Suprapubic skin (tissue), 4 donors: ENCODE measurements at places on chromosomes 7 and 10. TPM values are rescaled to one million over a fixed set of nuclear protein-coding genes. Genes with fewer than 3 reads are reported as not detected.

DNA sequence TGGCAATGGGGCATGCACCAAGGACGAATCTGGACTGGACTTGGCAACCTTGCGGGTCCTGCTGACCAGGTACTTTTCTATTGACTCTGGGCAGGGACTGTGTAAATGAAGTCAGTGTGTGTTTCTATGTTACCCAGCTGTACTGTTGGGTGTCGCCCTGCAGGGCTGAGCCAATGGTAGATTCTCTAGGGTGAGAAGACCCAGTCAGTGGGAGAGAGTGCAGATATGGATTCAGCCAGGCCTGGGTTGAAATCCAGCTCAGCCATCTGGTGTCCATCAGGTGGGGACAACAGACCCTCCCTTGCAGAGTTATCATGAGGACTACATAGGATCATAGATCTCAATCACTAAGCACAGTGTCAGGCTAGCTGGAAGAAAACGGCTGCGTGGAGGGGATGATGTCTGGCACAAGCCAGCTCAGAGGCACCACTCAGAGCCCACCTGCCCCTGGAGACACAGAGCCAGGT, 4.9 kb upstream of the PPIF start:
- DNase-seq, result peak; percentile 44

- no peak for DNase-seq
Measured at GRCh38 chr7:81025360-81025759, 106.5 kb upstream of the SEMA3C start.

DNA sequence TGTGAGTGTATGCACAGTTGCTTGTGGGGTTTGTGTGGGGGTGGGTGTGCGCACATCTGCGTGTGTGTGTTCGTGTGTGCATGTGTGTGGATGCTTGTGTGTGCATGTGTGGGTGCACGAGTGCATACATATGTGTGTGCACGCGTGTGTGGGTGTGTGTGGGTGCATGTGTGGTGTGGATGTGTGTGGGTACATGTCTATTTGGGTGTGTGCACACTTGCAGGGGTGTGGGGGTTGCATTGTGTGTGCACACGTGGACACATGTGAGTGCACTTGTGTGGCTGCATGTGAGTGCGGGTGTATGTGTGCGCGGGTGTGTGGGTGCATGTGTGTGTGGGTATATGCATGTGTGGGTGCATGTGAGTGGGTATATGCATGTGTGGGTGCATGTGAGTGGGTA, 73.7 kb downstream of the NKX6-2 start:
- peak; percentile 34 for DNase-seq

GRCh38 chr10:97333601-97334369, 744 bp downstream of the FRAT2 start:
- peak; percentile 85 for DNase-seq

DNA sequence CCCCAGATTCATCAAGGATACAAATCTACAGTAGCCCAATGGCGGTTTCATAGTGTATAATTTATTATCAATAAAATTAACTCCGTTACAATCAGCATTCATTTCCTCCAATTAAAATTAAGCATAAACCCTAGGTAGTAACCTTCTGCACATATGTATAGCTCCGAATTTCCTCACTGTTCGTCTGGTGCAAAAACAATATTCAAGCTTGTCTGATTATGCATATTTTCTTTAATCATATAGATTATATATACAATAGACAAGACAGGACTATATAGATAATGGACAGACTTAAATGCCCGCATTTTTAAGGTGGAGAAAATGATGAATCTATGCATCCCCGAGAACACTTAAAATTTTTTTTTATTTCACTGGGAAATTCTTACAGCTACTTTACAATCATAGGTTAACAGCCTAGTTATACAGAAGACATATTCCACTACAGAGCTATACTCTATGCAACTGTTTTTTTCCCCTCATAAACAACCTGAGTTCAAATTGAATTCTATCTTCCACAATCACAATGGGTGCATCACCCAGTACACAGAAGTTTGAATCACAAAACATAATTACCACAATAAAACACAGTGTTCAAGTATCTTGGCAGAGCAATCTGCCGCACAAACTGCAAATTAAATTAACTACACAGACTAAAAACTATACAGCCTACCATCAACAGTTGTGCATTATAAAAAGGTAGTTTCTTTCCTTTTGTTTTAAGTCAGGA, 2.6 kb downstream of the HOXA9 start:
- DNase-seq, result no peak

GRCh38 chr7:34143402-34143801, 238.1 kb downstream of the BMPER start:
- no peak for DNase-seq

DNA sequence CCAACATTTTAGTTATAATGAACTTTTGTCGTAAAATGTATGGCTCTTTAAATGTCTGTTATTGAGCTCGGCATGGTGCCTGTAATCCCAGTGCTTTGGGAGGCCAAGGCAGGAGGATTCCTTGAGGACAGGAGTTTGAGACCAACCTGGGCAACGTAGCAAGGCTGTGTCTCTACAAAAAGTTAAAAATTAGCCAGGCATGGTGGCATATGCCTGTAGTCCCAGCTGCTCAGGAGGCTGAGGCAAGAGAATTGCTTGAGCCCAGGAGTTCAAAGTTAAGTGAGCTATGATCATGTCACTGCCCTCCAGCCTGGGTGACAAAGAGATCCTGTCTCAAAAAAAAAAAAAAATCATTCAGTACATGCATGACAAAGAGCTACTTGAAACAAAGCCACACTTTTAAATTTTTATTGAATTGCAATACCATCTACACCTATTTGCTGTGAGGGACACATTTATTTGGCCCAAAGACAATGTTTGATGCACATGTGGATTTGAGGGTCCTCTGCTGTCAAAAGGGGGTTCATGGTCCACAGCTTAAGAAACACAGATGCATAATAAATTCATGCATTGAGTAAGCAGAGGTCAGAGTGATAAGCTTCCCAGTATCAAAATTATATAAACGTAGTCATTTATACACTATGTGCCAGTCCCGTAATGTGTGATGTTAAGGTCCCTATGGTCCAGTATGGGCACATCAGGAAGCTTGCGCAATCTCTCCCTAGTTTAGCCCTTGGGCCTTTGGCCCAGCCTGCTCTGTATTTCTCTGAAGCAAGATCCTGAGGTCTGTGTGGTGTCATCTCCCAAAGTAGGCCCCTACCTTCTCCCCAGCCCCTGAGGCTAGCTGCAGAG, 4.4 kb upstream of the MALSU1 start:
- DNase-seq, result no peak

DNA sequence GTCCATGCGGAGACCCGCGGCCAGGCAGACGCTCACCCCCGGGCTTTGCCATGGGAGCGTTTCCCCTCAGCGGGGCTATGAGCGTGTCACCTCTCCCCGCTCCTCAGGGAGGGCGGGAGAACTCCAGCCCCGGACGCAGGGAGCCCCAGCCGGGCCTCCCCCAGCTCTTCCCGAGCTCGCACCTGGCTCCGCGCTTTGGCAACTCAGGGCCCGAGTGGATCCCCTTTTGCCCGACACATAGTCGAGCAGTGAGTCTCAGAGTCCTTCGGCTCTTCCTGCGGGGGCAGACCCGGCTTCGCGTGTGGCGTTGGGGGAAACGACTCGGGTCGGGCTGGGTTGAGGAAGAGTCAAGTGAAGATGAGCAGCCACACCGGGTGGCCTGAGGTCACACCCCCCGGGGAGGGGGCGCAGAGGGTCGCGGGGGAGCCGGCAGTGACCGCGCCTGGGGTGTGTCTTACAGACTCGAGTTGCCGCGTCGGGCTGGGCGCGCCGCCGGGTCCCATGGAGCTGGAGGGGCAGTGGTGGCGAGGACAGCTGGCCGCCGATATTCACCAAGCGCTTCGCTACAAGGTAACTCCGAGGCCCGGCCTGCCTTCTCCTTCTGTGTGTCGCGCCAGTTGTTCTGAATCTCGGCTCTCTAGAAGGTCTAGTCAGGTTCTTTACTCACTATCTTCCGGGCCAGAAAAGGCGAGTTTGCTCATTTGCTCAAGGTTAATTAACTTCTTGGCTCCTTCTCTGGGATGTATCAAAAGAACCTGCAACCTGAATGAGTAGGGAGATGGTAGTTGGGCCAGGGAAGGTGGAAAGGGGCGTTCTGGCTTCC, 721 bp downstream of the CCNJ start:
- DNase-seq, result peak; percentile 80

DNA sequence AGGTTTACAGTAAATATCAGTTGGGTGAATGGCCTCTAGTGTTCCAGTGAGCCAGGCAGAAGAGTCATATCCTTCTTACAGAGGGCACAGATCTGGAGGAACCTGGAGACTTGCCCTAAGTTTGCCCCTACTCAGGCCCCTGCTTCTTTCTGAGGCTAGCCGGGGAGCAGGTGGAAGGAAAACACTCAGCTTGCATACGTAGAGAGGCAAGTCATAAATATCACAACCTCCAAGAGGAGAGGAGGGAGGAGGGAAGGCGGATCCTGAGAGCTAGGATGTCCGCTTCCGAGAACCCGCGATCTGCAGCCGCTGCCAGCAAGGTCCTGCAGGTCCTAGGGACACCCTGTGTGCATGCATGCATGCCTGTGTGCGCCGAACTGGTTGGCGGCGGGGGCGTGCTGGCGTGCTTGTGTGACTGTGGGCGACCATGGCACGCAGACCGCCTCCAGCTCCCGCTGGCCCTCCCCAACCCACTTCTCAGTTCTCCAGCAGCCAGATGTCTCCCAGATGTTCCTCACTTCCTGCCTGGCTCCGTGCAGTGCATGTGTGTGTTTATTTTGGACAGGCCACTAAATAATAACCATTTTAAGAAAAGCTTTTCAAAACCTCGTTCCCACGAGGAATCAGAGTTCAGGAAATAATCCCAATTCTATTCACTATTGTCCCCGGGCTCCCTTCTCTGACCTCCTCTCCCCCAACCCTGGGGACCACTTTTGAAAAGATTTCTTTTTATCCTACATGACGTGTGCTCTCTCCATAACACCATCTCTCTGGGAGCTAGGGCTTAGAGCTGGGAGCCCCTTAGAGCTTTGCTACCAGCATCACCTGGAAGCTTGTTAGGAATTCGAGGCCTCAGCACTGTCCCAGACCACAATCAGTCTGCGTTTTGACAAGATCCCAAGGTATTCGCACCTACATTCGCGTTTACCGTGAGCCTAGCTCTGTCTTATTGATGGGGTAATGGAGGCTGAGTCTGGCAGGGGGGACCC, 32.4 kb downstream of the UNC5B start:
- peak; percentile 88 for DNase-seq

DNA sequence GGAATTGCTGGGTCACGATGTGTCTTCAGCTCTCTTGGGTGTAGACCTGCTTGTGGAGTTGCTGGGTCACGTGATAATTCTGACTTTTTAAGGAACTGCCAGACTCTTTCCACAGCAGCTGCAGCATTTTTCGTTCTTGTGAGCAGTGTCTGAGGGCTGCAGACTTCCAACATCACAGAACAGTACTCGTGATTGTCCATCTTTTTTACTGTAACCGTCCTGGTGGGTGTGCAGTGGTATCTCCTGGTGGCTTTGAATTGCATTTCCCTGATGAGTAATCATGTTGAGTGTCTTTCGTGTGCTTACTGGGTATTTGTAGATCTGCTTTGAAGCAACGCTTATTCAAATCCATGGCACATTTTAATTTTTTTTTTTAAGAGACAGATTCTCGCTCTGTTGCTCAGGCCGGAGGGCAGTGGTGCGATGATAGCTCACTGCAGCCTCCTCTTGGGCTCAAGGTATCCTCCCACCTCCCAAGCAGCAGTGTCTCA, 22.7 kb downstream of the INPP5A start:
- DNase-seq, result no peak

- DNase-seq, result no peak
Measured at GRCh38 chr10:37707829-37708578, 149.4 kb downstream of the ZNF248 start.

DNA sequence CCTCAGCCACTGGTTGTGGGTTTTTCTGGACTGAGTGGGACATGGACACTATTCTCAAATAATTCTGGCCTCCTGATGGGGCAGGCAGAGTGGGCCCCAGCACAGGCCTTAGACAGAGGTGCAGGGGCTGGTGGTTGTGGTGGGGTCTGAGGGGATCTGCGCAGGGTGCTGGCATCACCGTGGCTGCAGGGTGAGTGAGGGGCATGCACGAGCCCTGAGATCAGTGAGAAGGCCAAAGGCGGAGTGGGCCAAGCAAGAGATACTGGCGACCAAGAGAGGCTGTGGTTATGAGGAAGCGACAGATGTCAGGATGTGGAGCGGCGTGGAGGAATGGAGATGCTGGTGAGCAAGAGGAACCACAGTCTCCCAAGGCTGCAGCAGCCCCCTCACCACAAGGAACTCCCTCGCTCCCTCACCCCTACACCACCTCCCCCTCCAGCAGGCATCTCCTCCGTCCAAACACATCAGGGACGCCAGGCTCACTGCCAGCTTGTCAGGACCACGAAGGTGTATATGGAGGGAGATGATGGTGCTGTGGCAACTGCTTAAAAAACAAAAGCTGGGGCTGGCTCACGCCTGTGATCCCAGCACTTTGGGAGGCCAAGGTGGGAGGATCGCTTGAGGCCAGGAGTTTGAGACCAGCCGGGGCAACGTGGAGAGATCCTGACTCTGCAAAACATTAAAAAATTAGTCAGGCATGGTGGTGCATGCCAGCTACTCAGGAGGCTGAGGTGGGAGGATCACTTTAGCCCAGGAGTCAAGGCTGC, 9.6 kb downstream of the PRF1 start:
- DNase-seq, result no peak

DNA sequence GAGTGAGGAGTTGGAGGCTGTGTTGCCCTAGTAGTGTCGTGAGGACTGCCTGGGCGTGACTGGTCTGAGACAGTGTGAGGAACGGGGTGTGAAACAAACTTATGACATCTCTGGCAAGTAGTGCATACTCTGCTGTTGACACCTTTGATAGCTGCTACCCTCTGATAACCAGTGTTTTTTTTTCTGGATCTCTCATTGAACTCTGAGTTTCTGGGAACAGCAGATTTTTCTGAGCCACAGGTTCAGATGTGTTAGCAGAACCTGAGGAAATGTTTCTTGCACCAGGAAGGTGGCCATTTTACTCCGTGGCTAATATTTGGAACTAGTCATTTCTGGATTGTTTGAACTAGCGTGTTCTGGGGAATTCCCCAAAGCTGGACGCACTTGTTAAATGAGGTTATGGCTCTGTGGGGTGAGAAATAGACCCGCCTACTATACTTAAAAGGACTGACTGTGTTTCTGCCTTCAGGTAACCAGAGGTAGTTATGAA, 52.9 kb downstream of the AUTS2 start:
- no peak for DNase-seq

- DNase-seq, result no peak
Measured at GRCh38 chr10:77368006-77368405, 269.6 kb downstream of the KCNMA1 start.

GRCh38 chr7:31071645-31072029, 19.5 kb downstream of the ADCYAP1R1 start:
- no peak for DNase-seq

The IFT22 gene
- total RNA-seq, result 11.6 TPM

The CPN1 gene
- total RNA-seq, result not detected

The ECHDC3 gene
- total RNA-seq, result 47.5 TPM

The C7orf33 gene
- total RNA-seq, result not detected

The JAZF1 gene
- 5.0 TPM for total RNA-seq

The SLC16A9 gene
- 0.81 TPM for total RNA-seq

The CDHR3 gene
- total RNA-seq, result 1.3 TPM

The RARRES2 gene
- 12.8 TPM for total RNA-seq

The IL6 gene
- 36.0 TPM for total RNA-seq

The PDGFA gene
- total RNA-seq, result 16.2 TPM

The ABCB4 gene
- 2.8 TPM for total RNA-seq
